ENCODE measurements at places on chromosomes 16 and 17.
A peak's percentile ranks its signal among the peaks of the same experiment; 100 is the strongest.

DNA sequence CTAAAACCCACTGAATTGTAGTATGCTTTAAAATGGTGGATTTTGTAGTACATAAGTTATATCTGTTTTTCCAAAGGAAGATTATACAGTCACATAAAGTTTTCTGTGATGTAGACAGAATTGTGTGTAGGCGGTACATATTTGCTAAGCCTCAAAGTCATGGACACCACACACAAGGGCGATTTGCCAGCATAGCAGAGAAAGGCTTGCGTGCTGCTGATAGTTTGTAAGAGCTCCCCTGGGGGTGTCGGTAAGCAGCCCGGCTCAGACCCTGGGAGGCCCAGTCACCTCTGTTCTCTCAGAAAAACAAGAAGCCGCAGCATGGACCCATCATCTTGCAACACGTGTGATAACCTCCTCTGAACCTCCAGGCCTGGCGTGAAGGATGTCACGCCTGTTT, 38.3 kb upstream of the AKTIP start:
- DNase-seq, result no peak

- peak; percentile 53 for DNase-seq
Observed at GRCh38 chr17:39679521-39680192, 8.2 kb downstream of the PGAP3 start.

- no peak for DNase-seq
Observed at GRCh38 chr16:85078226-85078625, 34.0 kb downstream of the CIBAR2 start.

- peak; percentile 73 for DNase-seq
Observed at GRCh38 chr16:68272507-68273209, 8.3 kb downstream of the SLC7A6 start.

DNA sequence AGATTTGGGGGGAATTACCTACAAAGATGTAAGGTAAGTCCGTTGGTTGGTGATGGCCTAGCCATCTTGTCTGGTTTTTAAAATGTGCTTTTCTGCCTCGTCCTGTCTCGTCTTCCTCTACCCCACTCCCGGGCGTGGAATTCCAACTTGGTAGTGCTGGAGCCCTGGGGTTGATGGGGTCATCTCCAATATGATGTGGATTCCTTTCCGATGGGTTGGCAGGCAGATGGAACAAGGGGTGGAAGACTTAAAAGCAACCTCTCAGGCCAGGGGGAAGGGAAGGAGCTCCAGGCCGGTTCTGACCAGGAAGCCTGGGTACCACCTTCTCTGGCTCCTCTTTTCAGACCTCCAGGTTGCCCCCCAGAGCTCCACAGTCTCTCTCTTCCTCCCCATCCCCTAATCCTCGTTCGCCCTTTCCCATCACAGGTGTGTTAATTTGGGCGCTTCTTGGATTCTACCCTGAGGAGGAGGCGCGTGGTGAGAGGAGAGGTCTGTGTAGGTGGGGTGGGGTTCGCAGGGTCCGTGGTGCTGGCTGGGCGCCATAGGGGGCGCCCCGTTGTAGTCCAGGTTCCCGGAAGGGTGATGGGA, 5.1 kb upstream of the HOXB2 start:
- no peak for DNase-seq

DNA sequence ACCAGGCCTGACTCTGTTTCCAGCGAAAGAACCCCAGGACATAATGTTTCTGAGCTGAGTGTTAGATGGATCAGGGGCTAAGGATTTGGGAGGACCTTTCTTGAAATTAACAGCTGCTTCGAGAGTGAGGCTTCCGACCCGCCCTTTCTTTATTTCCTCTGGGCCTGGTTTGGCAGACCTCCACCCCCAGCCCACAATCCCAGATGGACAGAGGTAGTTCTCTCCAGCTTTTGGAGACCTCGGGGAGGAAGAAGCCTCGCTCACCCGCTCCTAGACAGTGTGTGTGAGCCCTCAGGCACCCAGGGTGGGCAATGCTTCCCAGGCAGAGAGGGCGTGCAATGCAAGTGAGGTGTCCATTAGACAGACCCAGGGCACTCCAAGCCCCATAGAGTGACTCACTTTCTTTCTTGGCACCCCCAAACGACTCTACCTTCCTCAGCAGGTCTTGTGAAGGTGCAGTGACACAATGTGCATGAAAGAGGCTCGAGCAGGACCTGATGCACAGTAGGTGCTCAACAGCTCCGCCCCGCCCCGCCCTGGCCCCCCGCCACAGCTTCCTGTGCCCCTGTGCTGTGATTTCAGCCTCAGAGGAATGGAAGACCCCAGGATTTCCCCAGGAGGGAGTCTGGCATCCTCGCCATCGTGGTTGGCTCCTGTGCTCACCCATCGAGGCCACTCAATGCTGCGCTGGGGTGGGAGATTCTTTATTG, 50.7 kb upstream of the TOB1 start:
- DNase-seq, result no peak

Data from CD8-positive, alpha-beta memory T cell (primary cell).